Activated T-helper 1 cell treated with anti-CD3 and anti-CD28 coated beads, Interleukin-2, amount 50 U/mL, for 16 hours (primary cell): ENCODE measurements at places on chromosomes 7 and 10.

- DNase-seq = no peak
These were observed 640.8 kb downstream of the XPNPEP1 start for GRCh38 chr10:109282510-109282909.

DNA sequence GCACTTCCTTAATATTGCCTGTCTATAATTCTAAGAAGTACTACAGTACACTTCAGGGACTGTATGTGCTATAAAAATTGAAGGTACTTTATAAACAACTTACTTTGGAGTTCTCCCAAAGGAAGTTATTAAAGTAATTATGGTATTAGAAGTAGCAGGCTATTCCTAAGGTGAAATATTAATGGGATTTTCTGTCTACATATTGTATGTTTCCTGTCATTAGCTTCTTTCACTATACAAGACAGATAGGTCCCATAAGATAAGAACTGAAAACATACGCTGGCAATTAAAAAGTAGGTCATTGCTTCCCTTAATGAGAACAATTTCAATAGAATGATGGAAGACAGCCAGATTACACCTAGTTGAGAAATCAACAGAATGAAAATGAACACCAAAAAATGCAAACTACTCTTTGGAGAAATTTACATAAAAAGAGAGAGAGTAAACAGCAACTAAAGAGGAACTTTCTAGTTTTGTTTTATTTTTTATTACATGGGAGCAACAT lies 147.0 kb downstream of the HBP1 start:
- no peak for DNase-seq

DNA sequence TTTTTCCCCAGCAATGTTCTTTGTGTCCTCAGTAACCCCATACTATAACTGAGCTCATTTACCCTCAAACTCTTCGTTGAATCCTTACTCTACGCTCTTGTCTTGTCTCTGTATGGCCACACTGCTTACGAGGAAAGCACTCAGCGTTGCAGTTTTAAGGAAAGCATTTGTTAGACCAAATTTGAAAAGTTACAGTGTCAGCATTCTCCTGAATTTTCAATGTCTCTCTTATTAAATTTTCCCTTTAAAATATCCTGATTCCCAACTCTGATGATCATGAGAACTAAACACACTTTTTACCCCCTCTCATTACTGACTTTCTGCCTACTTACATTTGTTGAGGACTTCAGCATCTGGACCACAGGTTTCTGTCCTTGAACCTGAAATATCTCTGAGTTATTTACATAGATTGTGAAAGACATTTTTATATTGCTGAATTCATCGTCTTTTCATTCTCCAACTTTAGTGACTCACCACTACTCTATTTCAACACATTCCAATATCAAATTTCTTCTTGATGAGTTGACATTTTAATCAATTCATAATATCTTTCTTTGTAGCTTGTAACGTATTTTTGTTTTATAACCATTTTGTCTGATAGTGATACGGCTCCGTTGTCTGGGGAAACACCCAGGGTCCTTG lies 19.8 kb upstream of the VWDE start:
- DNase-seq = no peak

GRCh38 chr7:110139056-110139455 lies 951.9 kb upstream of the LRRN3 start:
- DNase-seq = no peak

DNA sequence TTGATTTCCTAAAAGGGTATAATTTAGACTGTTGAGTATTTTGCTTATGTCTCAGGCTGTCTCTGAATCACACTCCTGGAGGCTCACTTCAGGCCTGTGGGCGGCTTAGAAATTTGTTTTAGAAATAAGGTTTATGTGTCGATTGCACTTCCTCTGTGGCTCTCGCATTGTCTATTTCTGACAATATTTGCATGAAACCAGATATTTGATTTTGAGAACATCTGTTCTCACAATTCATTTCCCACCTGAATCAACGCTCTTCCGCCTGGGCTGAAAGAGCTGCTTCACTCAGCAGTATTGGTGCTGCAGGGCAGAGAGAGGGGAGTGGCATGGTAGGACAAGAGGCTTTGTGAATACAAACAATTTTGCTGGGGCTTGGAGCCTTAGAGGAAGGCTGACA lies 262.0 kb downstream of the ADRA2A start:
- no peak for DNase-seq

- no peak for DNase-seq
These were observed 1.0 kb downstream of the NKX2-3 start for GRCh38 chr10:99533496-99534449.

- no peak for DNase-seq
These were observed 753 bp downstream of the CAMK2B start for GRCh38 chr7:44324481-44325200.

- no peak for DNase-seq
These were observed 18.4 kb downstream of the C7orf57 start for GRCh38 chr7:48053736-48054135.

- DNase-seq = no peak
These were observed 377.4 kb upstream of the PODXL start for GRCh38 chr7:131933751-131934289.

- DNase-seq = no peak
These were observed 46.5 kb upstream of the C10orf71 start for GRCh38 chr10:49252313-49253034.

GRCh38 chr10:12397941-12398340 lies 48.6 kb downstream of the CAMK1D start:
- no peak for DNase-seq

- no peak for DNase-seq
These were observed 240.6 kb upstream of the SEMA3C start for GRCh38 chr7:81159402-81159801.

- no peak for DNase-seq
These were observed 61.8 kb upstream of the LRRN3 start for GRCh38 chr7:111029141-111029572.

GRCh38 chr7:71484380-71484779 lies 352.4 kb downstream of the GALNT17 start:
- no peak for DNase-seq

DNA sequence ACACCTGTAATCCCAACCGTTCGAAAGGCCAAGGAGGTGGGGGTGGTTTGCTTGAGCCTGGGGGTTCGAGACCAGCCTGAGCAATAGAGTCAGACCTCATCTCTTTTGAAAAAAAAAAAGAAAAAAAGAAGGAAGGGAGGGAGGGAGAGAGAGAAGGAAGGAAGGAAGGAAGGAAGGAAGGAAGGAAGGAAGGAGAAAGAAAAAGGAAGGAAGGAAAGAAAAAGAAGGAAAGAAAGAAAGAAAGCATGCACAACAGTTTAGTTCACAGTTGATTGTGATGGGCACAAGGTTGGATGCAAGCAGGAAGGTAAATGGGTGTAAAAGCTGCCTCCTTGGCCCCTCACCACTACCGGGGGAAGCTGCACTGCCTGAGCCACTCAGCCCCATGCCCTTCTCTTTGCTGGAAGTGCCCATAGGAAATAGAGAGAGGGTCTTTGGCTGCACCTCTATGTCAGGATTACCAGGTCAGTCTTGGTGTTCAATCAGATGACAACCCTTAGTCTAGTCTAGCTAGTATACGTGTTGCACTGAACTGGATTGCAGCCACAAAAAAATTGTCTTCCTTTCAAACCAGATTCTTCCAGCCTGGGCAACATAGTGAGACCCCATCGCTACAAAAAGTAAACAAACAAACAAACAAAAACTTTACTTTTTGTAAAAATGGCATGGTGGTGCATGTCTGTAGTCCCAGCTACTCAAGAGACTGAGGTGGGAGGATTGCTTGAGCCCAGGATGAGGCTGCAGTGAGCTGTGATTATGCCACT lies 20.0 kb downstream of the MAP3K8 start:
- no peak for DNase-seq

DNA sequence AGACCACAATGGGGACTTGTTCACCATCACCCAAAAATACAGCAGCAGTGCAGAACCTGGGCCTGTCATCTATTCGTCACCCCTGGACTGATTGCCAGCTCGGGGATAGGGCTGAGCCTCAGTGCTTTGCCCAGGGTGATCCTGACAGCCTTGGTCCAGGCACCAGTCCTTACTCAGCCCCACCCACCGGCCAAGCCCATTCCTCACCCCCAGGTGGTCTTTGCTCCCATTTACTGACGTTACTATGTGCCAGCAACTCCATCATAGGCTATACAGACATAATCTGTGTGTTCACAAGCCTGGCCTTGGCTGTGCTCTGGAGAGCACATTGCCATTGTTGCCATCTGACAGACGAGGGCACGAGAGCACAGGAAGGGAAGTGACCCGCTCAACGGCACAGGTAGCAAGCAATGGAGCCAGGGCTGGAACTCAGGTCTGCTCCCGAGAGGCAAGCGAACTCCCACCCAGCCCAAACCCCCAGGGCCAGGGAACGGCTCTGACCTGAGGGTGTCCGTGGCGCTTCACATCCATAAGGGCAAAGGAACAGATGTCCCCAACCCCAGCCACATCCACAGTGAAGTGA lies 6.8 kb downstream of the ATG9B start:
- DNase-seq = no peak

DNA sequence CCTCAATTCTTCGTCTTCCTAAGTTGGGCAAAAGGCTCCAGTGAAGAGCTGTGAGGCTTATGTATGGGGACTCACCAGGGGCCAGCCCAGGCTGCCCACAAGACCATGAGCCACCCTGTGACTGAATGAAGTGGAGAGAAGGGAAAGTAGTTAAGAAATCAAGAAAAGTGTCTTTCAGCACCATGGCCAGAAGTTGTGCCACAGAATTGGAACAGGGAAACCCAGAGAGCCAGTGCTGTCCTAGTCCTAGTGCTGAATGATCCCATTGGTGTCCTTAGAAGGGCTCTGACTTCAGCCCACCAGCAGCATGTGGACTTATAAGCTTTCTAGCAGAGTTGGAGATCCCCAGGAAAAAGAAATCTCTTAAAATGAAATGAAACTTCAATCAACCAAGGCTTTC lies 37.0 kb upstream of the CCSER2 start:
- no peak for DNase-seq

GRCh38 chr7:96415293-96415940 lies 93.5 kb upstream of the SLC25A13 start:
- DNase-seq = no peak

GRCh38 chr7:98187138-98187502 lies 24.1 kb upstream of the BHLHA15 start:
- DNase-seq = no peak

DNA sequence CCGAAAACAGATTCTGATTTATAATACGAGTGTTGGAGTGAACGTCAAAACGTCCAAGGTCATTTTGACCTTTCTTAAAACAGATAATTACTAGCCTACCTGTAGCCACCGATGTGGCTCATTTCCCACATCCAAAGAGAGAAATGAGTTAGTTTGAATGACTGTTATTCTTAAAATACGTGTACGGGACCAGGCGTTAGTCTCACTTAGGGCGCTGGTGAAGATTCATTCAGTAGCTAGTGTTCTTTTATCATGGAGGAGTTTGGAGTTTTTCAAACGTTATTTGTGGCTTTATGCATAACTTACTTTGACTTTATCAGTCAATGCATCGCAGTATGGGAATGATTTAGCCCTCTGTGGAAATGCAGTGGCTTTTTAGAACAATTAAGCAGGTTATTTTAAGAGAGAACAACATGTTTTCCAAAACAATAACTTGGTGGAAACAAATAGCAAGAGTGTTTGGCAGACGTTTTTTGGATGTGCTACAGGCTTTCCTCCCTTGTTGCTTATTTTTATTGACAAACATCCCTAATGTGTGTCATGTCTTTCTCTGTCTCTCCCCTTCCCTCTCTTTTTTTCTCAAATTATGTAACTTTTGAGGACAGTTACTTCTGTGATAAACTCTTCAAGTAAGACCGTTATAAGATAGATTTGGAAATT lies 1.6 kb downstream of the BICC1 start:
- no peak for DNase-seq

- DNase-seq = no peak
These were observed 484.5 kb upstream of the ZMIZ1 start for GRCh38 chr10:78584266-78584665.

- DNase-seq = no peak
These were observed 97.6 kb downstream of the SUGCT start for GRCh38 chr7:40232242-40232893.

DNA sequence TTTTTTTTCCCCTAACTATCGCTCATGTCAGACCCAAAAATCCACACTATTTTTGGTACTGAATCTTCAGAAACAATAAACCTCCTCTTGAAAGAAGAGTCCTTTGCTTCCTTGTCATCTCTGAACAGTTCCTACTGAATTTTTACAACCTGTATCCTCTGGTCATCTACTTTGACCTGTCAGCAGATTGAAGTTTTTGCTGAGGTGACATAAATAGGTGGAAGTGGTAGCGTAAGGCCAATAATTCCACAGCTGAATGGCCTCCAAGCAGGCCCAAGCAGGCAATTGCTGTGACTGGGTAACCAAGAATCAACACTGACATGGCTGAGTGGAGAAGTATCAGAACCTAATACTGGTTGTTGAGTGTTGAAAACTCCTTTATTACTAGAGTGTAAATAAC lies 117.4 kb upstream of the MAGI2 start:
- DNase-seq = no peak

- no peak for DNase-seq
These were observed 48.0 kb upstream of the RASGEF1A start for GRCh38 chr10:43314626-43315495.

DNA sequence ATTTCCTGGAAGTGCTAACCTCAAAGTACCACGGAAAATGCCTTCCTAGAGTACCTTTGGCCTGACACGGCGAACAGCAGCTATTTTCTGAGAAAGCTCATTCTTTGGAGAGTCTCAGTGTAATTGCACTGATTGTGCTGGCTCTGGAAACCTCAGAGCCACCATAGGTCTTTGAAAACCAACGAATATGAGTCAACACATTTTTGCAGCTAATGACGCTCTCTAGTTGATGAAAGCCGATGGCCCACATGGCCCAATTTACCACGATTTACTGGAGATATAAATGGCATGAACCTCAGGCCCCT lies 187.1 kb downstream of the ADARB2 start:
- DNase-seq = no peak

DNA sequence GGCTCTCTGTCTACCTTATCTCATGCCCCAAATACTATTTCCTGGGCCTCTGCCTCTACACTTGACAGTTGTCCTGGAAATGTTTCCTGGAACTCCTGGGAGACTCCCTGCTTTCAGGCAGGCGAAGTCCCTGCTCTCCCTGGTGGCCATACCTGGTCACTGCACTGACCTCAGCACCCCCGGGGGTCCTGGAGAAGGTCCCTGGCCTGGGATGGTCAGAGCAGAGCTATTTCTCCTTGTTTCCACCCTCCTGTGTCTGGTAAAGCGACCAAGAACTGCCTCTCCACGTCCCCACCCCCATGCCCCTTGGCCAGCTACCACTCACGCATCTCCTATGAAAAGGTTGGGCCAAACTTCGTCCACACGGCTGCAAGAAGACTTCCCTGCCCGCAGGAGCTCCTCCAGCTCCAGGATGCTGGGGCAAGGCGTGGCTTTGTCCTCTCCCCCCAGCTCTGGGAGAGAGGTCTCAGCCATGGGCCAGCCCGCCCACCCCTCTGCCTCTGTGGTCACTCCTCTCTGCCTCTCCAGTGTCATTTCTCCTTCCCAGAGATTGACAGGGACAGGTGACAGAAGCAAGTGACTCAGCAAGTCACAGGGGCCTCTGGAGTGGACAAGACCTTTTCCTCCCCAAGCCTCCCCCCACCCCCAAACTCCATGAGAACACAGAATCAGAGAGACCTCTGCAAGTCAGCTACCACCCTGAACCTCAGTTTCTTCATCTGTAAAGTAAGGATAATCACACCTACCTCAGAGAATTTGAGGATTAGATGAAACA lies 2.6 kb upstream of the SAMD8 start:
- no peak for DNase-seq
